ENCODE measurements at places on chromosomes 12 and 14.
A peak's percentile ranks its signal among the peaks of the same experiment; 100 is the strongest.

DNA sequence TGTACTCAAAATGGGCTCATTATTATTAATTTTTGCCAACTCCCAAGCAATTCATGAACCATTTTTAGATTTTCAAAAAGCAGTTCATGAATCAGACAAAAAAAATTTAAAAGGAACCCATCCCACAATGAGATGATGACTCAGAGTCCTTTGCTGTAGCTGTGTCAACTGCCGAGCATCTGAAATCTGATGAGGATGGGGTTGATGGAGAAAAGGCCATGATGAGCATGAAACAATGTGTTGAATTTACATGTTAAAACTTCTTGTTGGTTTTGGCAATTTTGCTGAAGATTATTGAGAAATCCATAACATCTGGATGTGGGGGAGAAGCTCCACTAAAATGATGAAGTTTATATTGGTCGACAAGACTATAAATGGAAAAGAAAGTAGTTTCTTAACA, 378.0 kb downstream of the FOXG1 start:
- DNase-seq = no peak

GRCh38 chr14:46626876-46627275, 24.7 kb downstream of the RPL10L start:
- DNase-seq = no peak

DNA sequence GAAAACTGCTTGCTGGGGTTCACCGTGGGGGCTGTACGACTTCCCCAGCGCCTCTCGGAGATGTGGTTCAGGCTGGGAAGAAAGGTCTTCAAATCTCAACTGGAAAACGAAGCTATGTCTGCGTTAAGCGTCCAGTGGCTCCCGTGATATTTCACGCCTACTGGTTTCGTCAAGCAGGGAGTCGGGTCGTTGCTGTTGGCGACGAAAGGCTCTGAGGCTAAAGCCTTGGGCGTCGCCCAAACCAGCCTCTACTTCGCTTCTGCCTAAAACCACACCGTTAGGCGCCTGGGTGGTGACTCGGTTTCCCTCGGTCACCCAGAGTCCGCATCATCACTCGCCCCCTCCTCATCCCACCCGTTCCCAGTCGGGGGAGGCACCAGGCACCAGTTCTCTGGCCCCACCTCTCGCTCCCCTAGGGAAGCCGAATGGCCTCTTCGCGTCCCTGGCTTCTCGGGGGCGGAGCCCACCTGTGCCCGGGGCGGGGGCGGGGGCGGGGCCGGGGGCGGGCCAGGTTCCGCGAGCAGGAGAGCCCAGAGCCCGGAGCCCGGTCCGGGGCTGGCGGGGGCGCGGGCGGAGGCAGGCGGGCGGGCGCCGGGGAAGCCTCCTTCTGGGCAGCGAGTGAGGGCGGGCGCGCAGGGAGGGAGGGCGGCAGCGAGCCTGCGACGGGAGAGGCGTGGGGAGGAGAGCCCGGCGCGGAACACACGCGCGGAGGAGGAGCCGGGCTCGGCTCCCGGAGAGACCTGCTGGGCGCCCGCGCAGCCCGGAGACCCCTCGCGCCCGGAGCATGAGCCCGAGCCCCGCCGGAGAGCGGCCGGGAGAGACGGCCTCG, at the start of gene B4GALNT3:
Gene B4GALNT3, plus strand, starts transcription at position 510 of the 829 bp plus-strand sequence. CDS start 438 bp downstream, outside the sequence.
- peak; percentile 62 for DNase-seq

DNA sequence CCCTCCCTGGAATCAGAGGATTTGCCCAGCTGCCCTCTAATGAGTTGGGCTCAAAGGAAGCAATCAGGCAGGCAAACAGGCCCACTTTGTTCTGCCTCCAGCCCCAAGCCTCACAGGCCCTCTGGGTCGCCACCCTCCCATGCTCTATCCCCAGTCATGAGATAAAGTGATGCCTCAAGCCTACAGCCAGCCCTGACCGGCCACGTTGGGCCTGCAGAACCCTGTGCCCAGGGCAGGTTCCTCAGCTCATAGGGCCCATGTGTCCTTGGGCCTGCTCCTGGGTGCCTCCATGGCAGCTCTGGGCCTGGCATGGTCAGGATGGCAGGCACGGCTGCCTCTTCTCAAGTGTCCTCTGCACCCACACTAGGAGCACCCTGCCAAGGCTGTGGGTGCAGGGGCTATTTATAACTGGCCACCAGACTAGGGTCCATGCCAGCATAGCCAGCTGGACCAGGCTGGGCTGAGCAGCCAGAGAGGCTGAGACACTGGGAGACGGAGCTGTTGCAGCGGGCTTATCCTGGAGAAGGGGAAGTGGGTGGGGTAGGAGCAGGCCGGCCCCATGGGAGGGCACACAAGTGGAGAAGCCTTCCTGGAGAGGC, 20.2 kb downstream of the HDAC7 start:
- no peak for DNase-seq

- peak; percentile 70 for DNase-seq
These were observed 65.9 kb downstream of the ACACB start for GRCh38 chr12:109182041-109182839.

DNA sequence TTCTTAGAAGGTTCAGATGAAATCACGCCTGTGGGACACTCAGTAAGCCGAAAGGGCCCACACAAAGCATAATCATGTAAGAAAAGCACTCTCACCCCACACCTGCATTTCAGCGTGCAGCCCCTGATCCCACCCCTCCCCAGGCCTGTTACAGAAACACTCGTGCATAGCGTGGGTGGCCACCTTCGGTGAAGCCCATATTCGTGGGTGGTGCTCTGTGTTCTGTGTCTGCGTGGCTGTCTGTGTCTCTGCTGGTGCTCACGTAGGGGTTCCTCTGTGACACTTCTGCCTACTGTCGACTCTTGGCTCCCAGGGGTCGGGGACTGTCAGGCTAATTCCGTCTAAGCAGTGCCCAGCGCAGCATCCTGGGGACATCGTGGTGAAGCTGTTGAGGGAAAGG, 74.0 kb downstream of the B4GALNT3 start:
- no peak for DNase-seq

DNA sequence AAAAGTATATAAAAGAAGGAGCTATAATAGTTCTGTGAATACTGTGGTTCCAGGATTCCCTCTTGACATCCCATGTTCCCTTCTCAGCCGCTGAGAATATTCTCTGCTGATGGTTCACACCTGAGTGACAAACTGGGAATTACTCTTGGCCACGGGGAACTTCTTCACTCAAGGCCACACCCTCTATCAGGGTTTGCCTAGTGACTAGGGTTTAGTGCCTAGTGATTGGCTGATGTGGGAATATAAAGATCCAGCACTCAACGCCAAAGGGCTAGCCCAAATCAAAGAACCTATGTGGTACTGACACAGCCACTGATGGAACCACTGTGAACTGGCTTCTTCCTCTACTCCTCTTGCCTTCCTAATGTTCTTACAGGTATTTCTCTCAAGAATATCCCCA, 248.4 kb downstream of the ASCL1 start:
- no peak for DNase-seq

GRCh38 chr12:93839064-93839463, 161.9 kb downstream of the CRADD start:
- no peak for DNase-seq

DNA sequence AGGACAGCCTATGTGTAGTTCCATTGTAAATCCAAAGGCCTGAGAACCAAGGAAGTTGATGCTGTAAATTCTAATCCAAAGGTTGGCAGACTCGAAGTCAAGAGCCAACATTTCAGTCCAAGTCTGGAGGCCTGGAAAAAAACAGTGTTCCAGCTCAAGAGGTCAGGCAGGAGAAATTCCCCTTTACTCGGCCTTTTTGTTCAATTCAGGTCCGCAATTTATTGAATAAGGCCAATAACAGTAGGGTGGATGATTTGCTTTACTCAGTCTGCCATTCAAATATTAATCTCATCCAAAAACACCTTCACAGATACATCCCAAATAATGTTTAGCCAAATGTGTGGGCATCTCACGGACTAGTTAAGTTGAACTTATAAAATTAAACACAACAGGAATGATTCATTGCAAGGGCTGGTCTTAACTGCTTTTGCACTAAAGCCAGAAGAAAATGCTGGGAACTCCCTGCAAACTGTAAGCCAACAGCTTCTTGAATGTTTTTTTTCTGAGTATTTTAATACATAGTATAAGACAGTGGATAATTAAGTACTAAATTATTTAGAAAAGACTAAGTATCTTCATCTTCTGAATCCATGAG, 197.4 kb upstream of the GARIN6 start:
- no peak for DNase-seq

- DNase-seq = no peak
These were observed 59.7 kb downstream of the SLC38A1 start for GRCh38 chr12:46209170-46209569.

DNA sequence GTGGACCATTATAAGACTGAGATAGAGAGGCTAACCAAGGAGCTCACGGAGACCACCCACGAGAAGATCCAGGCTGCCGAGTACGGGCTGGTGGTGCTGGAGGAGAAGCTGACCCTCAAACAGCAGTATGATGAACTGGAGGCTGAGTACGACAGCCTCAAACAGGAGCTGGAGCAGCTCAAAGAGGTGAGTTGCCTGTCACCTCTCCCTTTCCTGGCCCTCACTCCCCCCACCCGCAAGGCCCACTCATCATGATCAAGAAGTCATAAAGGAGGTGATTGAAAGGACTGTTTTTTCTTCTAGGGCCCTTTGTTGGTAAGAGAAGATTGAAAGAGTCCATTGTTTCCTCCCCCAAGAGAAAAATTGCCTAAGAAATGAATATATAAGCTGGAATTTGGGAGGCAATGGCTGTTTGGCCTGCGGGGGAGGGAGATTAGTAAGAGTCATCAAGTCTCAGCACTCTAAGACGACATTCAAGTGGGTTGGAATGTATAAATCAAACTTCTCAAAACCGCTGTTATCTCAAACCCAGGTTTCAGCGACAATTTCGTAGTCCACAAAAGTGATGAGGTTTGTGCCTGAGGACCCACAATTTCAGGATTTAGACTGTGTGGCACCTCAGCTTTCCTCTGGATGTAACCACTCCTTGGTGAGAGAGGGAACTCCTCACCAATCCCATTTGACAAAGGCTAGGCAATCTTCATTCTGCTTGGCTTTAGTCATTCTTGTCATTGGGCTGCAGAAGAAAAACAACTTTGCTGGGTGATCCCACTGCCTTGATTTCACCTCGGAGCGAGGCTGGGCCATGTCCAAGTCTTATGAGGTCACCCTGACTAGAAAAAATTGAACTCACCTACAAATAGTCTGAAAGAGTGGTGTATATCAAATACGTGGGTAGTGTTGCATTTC, 966 bp downstream of the BICD1 start:
- no peak for DNase-seq

- no peak for DNase-seq
These were observed 16.2 kb upstream of the VSX2 start for GRCh38 chr14:74223016-74223415.

- no peak for DNase-seq
These were observed 43.9 kb upstream of the PCED1B start for GRCh38 chr12:47035484-47035883.

- no peak for DNase-seq
These were observed 321.4 kb downstream of the AACS start for GRCh38 chr12:125386652-125387051.

- DNase-seq = peak; percentile 40
These were observed 22.3 kb upstream of the P2RX7 start for GRCh38 chr12:121110211-121110940.

- DNase-seq = no peak
These were observed 471.2 kb upstream of the PRICKLE1 start for GRCh38 chr12:43060742-43061141.

DNA sequence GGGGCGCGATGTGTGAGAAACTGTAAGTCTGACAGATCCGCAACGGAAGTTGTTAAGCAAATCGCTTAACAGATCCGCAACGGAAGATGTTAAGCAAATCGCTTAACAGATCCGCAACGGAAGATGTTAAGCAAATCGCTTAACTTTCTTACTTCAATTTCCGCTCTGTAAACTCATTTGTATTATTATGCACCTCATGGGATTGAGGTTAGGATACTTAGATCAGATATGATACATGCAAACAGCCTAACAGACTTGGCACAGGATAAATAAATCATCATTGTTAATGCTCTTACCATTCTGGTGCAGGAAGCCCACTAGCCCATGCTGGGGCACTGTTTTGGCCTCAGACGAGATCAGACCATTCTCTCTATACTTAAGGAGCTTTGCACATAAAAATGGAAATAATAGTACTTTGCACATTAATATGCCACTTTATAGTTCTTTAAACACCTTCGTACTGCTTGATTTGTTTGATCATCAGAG, 399 bp downstream of the NCAPD2 start:
- peak; percentile 37 for DNase-seq

GRCh38 chr14:79949906-79950305, 261.4 kb downstream of the DIO2 start:
- DNase-seq = no peak

GRCh38 chr14:81137316-81137715, 83.4 kb downstream of the GTF2A1 start:
- DNase-seq = no peak

DNA sequence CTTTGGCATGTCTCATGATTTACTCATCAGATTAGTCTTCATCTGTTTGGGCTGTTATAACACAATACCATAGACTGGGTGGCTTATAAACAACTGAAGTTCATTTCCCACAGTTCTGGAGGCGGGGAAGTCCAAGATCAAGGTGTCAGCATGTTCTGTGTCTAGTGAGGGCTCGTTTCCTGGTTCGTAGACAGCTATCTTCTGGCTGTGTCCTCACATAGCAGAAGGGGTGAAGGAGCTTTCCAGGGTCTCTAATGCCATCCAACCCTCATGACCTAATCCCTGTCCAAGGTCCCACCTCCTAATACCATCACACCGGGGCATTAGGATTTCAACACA, 30.8 kb upstream of the NRDE2 start:
- no peak for DNase-seq

DNA sequence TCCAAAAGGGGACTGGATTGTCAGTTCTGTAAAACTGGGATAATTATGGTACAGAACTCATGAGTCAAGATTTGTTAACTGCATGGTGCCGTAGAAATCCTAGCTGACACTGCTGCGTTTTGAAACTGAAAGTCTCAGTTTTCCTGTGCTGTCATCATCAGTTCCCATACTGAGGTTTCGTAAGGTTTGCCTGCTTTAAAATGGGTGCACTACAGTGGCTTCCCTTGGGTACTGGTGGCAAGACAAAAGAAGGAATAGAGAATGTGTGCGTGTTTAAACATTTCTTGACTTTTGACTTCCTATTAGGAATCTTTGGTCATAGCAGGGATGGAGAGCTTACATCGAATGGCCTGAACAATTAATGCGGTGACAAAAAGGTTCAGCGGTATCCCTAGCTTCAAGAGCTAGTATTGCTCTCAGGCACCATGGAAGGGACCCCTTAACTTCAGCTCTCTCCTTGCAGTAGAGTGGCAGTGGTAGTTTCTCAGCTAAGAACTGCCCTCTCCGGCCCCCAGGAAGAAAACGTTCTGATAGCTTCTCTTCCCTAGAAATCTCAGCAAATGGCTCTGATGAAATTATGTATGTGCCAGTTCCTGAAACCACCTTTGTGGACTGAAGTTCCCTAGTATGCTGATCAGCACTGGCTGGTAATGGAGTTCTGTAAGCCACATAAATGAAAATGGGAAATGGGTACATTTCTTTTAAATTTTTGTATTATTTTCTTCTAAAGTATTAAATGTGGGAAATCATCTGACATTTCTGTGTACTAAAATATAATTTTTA, 28.9 kb downstream of the ANO6 start:
- no peak for DNase-seq

GRCh38 chr12:31682136-31682962, 22.9 kb downstream of the ETFBKMT start:
- DNase-seq = peak; percentile 84

Data from NCI-H526 (cell line).